Lung microvascular endothelial cell (primary cell): ENCODE measurements at places on chromosomes 16 and 17. TPM values are rescaled to one million over a fixed set of nuclear protein-coding genes. Genes with fewer than 3 reads are reported as not detected.

The TBC1D3G gene
- total RNA-seq: not detected in 2 replicates

GRCh38 chr17:4476017-4476416 is 22.7 kb upstream of the SPNS2 start:
- DNase-seq: no peak

DNA sequence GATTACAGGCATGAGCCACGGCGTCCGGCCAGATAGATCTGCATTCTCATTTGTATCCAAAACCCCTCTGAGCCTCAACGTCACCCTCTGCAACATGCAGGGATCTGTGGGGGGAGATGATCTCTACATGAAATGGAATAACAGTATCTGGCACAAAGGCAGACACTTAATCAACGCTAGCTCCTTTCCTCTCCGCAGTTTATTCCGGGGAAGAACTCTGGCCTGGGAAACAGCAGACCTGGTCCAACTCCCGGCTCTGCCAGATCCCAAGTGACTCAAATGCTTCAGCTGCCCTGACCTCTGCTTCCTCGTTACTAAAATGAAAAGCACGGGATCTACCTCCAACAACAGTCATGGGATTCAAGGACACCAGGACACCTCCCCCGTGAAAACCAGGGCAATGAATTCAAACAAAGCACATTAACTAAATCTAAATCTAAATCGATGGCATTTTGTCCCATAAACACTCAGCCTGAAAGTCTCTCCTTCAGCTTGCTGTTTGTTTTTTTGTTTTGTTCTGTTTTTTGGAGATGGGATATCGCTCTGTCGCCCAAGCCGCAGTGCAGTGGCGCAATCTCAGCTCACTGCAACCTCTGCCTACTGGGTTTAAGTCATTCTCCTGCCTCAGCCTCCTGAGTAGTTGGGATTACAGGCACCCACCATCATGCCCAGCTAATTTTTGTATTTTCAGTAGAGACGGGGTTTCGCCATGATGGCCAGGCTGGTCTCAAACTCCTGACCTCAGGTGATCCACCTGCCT is 78.2 kb downstream of the NXN start:
- DNase-seq: peak; percentile 93

DNA sequence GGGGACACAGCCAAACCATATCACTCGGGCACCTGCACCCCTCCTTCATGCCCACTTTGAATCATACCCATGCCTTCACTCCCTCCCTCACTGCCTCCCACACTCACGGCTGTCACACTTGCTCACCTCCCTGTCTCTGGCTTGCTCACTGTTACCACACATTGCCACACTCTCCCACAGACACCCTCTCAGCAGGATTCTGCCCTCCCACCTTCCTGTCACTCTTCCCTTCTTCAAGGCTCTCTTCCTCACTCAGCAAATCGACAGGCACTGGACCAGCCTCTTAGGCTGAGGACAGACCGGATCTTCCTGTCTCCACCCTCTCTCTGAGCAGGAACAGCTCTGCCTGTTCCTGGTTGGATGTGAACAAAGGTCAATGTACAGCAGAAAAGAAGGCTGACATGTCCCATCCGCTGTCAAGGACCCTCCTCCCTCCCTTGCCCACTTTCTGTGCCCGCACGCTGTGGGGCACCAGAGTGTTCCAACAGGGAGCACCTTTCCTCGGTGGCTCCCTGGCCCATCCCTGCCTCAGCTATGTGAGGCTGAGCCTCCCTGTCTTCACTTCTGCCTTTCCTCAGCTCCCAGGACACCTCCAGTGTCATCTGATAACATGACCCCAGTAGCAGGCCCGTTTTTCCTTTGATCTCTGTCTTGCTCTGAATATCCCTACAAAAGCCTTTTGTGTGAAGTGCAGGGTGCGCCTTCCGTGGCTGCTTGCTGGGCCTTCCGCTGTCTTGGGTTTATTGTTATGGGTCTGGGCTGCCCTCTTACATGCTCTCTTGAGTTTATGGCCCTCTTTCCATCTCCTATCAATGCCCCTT is 47.0 kb downstream of the CCDC182 start:
- no peak for DNase-seq

The ADAP2 gene
- 0.20 and 0.87 TPM in 2 replicates for total RNA-seq

GRCh38 chr16:69709456-69710084 is 16.8 kb downstream of the NQO1 start:
- DNase-seq: peak; percentile 73

DNA sequence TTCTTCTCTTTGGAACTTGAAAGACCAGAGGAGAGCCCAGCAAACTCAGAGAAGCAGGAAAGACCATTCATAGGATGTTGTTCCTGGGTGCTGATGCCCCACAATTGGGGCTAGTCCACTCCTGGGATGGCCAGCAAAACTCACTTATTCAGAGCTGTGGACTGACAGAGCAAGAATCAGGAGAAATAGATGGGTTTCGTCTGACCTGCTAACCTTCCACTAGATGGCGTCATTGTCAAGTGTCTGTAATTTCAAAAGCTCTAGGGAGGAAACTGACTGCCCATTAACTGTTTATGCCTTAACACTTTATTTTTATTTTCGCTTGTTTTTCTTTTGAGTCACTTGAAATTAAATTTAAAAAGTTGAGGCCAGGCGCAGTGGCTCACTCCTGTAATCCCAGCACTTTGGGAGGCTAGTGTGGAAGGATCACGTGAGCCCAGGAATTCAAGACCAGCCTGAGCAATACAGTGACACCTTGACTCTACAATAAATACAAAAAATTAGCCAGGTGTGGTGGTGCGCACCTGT is 28.7 kb upstream of the MILR1 start:
- peak; percentile 88 for DNase-seq

DNA sequence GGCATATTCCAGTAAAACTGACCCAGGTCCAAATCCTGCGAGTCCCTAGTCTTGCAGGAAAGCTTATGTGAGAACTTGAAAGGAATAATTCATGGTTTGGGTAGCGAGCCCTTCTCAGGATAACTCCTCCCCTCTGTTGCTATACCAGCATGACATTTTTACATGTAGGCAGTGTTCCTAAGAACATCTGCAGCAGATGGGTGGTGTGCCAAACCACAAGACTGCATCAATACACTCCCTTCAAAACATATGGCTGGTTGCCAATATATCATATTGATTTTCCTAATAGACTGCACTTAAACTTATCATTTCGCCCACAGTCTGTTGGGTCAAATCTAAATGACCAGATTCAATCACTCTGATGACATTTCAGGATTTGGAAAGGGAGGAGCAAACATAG is 19.9 kb downstream of the PSME3IP1 start:
- DNase-seq: peak; percentile 13

The CCDC144A gene
- total RNA-seq: under 0.01 and 2.6 TPM in 2 replicates

GRCh38 chr16:75702242-75702641 is 981 bp upstream of the DUXB start:
- no peak for DNase-seq

The CNTNAP1 gene
- 6.7 and 15.3 TPM in 2 replicates for total RNA-seq

DNA sequence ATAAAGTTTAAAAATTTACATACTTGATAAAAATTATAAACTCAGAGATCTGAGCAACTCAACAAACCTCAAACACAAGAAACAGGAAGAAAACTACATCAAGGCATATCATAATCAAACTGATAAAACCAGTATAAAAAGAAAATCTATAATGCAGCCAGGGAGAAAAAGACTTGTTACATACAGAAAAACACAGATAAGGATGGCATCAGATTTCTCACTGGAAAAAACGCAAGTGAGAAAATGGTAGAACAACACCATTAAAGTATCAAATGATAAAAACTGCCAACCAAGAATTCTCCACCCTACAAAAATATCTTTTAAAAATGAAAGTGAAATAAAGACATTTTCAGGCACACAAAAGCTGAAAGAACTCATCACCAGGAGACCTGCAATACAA is 71.0 kb downstream of the CACNG1 start:
- DNase-seq: no peak

DNA sequence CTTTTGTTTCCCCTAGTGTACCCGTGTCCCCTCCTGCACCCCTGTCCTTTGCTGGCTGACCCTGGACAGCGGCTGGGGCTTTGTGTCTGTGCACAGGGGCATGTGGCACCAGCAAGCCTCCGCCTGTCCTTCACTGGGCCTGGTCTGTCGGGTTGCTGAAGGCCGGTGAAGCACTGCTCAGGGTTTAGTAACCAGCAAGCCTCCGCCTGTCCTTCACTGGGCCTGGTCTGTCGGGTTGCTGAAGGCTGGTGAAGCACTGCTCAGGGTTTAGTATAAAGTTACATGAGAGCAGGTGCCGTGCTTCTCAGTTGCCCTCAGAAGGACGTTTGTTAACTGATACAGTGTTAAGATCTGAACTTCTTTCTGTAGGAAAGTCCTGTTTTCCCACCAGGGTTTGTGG is 33.8 kb downstream of the DEF8 start:
- DNase-seq: no peak

- peak; percentile 61 for DNase-seq
Measured at GRCh38 chr17:17849845-17850373, 13.1 kb upstream of the SREBF1 start.

DNA sequence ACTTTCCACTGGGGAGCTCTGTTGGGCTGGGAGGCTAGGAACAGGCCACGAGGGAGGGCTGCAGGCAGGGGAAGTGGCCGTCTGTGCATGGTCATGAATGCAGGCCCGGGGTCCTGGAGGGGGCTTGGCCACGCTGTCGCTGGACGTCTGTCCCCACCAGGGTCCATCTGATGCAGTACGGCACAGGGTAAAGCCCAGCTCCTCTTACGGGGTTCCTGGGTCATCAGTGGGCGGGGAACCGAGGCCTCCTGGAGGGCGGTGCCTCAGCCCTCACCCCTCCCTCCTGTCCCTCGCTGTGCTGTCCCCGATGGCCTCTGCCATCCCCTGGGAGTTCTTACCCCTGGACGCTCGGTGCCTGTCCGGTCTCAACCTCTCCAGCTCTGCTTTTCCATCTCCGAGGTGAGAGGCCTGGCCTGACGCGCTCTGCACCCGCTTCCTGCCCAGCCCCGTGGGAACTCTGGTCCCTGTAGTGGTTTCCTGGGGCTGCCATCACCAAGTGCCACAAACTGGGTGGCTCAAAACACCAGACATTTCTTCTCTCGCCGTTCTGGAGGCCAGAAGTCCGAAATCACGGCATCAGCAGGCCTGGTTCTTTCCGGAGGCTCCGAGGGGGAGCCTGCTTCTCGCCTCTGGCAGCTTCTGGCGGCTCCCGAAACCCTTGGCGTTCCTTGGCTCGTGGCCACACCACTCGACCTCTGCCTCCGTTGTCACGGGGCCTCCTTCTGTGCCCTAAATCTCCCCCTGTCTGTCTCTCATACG is 182.8 kb downstream of the SEC14L1 start:
- peak; percentile 51 for DNase-seq

GRCh38 chr16:85162478-85163277 is 50.4 kb upstream of the CIBAR2 start:
- DNase-seq: no peak

The NOMO2 gene
- 105 and 145 TPM in 2 replicates for total RNA-seq

The MYLK3 gene
- total RNA-seq: under 0.01 and 0.22 TPM in 2 replicates
